ENCODE measurements at places on chromosomes 7 and 10.
A peak's percentile ranks its signal among the peaks of the same experiment; 100 is the strongest.

GRCh38 chr7:39605087-39605486, 18.3 kb upstream of the RALA start:
- no peak for DNase-seq

- no peak for DNase-seq
Measured at GRCh38 chr7:155710530-155710929, 66.1 kb downstream of the RBM33 start.

GRCh38 chr7:55624813-55625212, 52.5 kb upstream of the VOPP1 start:
- no peak for DNase-seq

GRCh38 chr10:73097305-73097670, 622 bp upstream of the P4HA1 start:
- no peak for DNase-seq

DNA sequence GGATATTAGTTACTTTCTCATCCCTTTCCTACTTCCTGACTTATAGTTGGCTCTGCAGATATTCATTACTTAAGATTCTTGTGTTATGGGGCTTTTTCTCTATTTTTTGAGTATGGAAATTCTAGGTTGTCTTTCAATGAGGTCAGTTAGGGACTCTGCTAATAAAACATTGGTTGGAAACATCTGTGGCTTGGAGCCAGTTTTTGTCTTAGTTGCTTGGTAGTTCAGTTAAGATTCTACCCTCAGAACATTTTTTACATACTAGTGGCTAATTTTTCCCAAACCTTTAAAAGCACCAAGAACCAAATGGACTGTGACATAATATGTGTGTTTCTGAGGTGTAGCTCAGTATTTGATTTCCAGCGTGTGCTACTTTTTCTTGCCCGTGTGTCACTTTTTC, 305.6 kb upstream of the FZD1 start:
- no peak for DNase-seq

GRCh38 chr10:18233775-18234174, 93.6 kb downstream of the CACNB2 start:
- no peak for DNase-seq

DNA sequence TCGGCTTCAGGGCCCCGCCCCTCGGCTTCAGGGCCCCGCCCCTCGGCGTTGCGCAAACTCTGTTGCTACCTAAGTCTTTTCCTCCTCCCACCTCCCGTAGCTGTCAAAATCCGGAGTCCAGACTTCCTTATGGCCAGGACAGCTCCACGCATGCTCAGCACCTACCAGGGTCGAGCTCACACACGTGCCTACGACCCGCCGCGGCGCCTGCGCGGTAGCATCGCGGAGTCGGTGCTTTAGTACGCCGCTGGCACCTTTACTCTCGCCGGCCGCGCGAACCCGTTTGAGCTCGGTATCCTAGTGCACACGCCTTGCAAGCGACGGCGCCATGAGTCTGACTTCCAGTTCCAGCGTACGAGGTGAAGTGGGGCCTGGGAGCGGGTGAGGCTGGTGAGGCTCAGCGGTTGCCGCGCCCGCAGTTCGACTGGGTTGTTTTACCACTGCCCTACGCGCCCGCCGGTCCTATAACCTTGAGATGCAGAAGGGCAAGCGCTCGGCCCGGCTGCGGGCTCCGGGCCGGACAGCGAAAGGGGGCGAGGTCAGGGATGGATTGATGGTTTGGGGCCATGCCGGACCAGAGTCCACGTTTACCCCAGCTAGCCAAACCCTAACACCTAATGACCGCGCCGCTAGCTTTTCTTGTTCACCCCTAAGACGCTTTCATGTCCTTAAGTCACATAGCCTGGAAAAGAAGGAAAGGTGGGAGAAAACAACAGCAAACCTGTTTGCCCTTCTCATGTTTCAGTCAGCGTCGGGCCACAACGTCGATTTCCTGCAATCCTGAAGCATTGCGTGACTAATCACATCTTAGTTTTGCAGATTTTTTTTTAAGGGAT, at the start of gene CISD1:
TSS of gene CISD1 (plus strand) at position 217 of the 836 bp plus-strand sequence. CDS start at position 329, 112 bp downstream.
- DNase-seq = peak; percentile 96

- peak; percentile 56 for DNase-seq
Measured at GRCh38 chr7:98872328-98872924, 2.6 kb upstream of the TMEM130 start.

- DNase-seq = no peak
Measured at GRCh38 chr10:48805848-48806247, 121.2 kb downstream of the WDFY4 start.

- no peak for DNase-seq
Measured at GRCh38 chr10:117819304-117819703, 227.4 kb downstream of the RAB11FIP2 start.

DNA sequence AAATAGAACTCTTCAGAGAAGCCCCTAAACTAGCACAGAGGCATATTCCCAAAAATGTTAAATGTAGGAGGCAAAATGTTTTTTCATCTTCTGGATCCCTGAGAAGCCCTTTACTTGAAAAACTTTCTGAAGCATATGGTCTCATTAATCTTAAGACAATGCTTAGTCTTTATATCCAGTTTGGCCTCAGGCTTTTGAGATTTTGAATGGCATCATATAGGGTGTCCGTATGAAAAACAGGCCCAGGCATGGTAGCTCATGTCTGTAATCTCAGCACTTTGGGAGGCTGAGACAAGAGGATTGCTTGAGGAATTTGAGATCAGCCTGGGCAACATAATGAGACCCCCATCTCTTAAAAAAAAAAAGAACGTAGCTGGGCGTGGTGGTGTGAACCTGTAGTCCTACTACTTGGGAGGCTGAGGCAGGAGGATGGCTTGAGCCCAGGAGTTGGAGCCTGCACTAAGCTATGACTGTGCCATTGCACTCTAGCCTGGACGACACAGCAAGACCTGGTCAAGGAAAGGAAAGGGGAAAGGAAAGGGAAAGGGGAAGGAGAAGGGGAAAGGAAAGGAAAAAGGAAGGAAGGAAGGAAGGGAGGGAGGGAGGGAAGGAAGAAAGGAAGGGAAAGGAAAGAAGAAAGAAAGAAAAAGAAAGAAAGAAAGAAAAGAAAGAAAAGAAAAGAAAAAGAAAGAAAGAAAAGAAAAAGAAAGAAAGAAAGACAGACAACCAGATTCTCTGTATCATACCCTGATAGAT, 119.4 kb downstream of the CDK6 start:
- no peak for DNase-seq

- DNase-seq = no peak
Measured at GRCh38 chr7:106621393-106622132, 39.4 kb downstream of the CCDC71L start.

GRCh38 chr7:96638669-96639068, 71.0 kb downstream of the SEM1 start:
- DNase-seq = no peak

- DNase-seq = no peak
Measured at GRCh38 chr7:105876964-105877601, 684 bp upstream of the ATXN7L1 start.

- DNase-seq = no peak
Measured at GRCh38 chr7:36441344-36442022, 51.8 kb downstream of the ANLN start.

DNA sequence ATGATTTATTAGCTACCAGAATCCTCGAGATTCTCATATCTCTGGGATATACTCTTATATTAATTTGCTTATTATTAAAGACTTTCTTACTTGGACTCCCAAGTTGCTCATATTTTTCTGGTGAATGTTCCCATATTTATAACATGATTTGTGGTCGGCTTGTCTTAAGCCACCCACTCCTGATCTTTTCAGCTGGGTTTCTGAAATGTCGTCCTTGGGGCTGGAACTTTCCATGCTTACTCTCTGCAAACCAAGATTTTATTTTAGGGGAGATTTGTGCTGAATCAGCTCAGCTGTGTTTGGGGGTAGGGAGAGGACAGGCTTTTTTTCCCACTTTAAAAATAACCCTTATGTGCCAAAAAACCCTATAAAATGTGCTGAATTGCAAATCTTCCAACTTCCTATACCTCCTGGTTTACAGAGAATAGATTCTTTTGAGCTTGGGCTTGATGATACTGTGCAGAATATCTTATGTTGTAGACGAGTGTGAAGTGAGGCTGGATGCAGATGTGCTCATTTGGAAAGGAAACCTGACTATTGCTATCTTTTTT, 162.1 kb downstream of the SND1 start:
- DNase-seq = no peak

GRCh38 chr7:42877862-42878261, 34.0 kb downstream of the C7orf25 start:
- no peak for DNase-seq

DNA sequence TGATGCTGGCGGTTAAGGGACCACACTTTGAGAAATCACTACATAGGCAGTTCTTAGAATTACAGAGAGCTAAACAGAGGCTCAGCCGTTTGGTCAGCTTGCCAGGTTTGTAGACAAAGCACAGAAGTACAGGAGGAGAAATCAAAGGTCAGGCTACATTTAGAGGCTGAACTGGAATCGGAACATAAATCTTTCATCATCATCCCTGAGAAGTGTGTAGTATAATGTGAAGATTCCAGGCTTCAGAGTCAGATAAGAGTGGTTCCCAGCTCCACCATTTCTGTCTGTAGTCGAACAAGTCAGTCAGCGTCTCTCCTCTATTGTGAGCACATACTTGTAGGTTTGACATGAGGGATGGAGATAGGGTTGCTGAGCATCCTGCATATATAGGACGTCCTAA, 18.9 kb downstream of the CDK1 start:
- no peak for DNase-seq

DNA sequence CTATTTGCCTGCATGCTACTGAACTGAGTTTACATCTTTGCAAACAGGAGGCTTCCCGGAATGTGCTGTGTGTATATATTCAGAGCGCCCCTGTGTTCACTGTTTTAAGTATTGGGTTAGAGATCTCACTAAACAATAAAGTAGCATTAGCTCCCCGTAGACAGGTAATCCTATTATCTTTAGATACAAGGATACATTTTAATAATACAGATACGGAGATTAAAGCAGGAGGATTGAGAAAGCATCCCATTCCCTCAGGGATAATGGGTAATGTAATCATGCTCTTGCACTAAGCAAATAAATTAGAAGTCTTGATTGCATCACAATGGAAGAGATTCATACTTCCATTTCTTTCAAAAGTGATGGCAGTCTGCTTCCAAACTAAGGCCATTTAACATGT, 809.0 kb downstream of the NRG3 start:
- DNase-seq = no peak

- no peak for DNase-seq
Measured at GRCh38 chr10:2619472-2619871, 447.9 kb upstream of the PFKP start.

DNA sequence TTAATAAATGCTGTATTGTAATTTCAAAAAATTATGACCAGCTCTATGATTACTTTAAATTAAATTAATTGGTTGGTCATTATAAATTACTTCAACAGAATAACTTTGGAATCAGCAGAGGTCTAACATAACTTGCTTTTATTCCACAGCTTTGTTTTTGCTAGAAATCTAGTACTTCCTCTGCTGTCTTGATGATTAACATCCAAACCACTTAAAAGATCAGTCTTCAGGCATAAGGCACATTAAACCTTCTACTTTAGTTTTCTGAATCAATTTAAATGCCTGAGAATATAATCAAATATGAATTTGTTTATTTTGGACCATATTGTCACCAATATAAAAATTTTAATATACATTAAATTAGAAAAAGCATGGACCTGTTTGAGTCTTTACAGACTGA, 465.3 kb downstream of the ARL4A start:
- DNase-seq = no peak

GRCh38 chr7:100465299-100465698, 1.2 kb upstream of the SPACDR start:
- no peak for DNase-seq

GRCh38 chr10:51000164-51000563, 74.1 kb upstream of the PRKG1 start:
- no peak for DNase-seq

DNA sequence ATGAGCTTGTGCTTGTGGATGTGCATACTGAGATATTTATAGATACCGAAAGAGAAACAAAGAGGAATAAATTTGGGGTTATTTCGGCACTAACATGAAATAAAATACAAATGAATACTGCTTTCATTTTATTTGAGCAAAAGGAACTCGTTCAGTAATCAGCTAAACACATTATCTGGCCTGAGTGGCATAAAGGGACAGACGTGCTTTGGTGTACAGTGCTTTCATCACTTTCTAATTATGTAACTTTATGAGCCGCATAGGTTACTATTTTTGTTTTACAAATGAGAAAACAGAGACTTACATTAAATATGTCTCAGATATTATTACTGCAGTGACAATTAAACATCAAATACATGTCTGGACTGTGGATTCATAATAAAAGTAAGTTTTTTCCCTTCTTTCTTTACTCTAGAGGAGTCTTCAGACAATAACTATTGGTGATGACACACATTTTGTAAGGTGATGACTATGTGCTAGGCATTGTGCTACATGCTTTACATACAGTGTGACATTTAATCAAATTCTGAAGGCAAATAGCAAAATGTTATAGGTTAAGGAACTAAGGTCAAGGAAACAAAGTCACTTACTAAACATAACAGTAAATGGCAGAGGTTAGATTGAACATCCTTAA, 503.3 kb downstream of the SORCS1 start:
- DNase-seq = no peak

GRCh38 chr10:3451516-3452172, 279.1 kb upstream of the PITRM1 start:
- no peak for DNase-seq

All from activated CD8-positive, alpha-beta T cell treated with anti-CD3 and anti-CD28 coated beads, Interleukin-2, amount 10 ng/mL, durations not matched to agents 7 days and 5 days (primary cell).